ENCODE measurements at places on chromosomes 5 and 9.

- DNase-seq, result no peak
Measured at GRCh38 chr5:175098301-175098700, 345.7 kb downstream of the DRD1 start.

GRCh38 chr5:14436801-14437542 lies 144.6 kb upstream of the OTULINL start:
- no peak for DNase-seq

DNA sequence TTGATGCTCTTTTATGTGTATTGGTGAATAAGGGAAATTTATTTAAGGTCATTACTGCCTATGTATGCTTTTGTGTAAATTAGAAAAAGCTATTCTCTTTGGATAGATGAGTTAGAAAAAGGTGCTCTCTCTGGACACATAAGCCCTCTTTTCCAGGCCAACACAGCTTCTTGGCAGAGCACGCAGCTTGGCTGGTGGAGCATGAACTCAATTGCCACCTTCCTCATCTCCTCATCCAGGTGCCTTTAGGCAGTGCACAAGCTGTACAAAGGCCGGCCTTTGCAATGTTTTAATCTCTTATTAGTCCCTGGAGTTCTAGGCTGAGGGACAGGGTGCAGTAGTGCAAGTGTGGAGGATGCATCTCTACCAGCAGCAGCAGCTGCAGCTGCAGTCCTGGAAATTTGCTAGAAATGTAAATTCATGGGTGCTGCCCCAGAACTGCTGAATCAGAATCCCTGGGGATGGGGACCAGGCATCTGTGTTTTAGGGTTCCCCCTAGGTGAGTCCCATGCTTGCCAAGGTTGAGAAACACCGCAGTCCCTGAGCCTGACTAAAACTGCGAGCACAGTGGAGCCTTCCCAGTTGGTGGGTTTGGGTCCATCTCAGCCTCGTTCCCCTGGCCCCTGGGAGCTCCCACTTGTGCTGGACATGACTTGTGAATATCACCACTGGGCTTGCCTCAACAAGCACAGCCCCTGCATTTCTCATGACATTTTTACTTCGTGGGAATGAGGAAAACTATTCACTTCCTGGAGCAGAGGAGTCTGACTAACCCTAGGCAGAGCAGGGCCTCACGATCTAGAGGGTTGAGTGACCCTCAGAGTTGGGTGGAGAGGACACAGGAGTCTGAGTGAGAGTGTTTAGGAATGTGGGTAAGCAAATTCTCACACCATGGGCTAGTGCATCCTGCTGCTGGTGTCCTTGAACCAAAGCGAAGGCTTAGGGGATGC lies 272.3 kb downstream of the ZSWIM6 start:
- DNase-seq, result no peak

GRCh38 chr5:12269164-12269563 lies 364.9 kb upstream of the CTNND2 start:
- no peak for DNase-seq

GRCh38 chr9:133539991-133540697 lies 5.6 kb downstream of the ADAMTSL2 start:
- DNase-seq, result no peak

- no peak for DNase-seq
Measured at GRCh38 chr9:4987961-4988421, 2.9 kb downstream of the JAK2 start.

DNA sequence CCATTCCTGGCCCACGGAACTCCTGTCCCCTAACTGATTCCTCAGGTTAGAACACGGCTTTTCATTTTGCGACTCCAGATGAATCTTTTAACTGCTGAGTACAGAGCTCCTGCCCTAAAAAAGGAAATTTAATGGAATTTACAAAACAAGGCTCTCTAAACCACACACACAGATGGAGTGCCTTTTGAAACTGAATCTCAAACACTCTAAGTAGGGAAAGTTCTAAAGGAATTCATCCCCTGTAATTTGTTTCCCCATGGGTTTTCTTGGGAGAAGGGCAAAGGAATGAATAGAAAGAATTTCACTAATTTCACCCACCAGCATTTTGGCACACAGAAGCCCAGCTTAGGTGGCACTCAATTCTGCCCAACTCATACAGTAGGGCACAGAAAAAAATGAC lies 106.5 kb downstream of the THBS4 start:
- no peak for DNase-seq

- no peak for DNase-seq
Measured at GRCh38 chr9:88233091-88233490, 94.8 kb upstream of the SPATA31C2 start.

GRCh38 chr5:156421798-156422197 lies 94.8 kb downstream of the SGCD start:
- DNase-seq, result no peak

GRCh38 chr5:65970481-65971367 lies 44.3 kb downstream of the ERBIN start:
- no peak for DNase-seq

DNA sequence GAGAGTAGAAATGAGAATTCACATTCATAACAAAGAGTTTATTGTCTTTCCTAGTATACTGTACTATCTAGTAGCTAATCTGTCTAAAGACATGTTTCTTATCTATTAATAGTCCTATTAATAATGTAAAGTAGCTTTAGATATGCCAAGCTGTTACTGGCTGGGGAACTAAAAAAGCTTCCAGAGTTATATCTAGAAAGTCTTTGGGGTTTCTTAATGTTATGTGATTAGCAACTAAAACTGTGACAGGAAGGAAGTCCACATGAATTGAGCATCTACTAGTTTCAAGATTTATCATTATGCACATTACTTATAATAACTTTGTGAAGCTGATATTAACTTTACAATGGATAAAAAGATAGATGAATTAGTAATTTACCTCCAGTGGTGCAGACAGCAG lies 122.7 kb upstream of the CDKN2B start:
- DNase-seq, result no peak

- no peak for DNase-seq
Measured at GRCh38 chr5:137300411-137301240, 198.5 kb downstream of the SPOCK1 start.

GRCh38 chr5:60482301-60482700 lies 217.7 kb downstream of the DEPDC1B start:
- DNase-seq, result no peak

GRCh38 chr9:108636013-108636412 lies 219.8 kb downstream of the ACTL7B start:
- DNase-seq, result no peak

- no peak for DNase-seq
Measured at GRCh38 chr9:15374825-15375224, 47.9 kb upstream of the SNAPC3 start.

DNA sequence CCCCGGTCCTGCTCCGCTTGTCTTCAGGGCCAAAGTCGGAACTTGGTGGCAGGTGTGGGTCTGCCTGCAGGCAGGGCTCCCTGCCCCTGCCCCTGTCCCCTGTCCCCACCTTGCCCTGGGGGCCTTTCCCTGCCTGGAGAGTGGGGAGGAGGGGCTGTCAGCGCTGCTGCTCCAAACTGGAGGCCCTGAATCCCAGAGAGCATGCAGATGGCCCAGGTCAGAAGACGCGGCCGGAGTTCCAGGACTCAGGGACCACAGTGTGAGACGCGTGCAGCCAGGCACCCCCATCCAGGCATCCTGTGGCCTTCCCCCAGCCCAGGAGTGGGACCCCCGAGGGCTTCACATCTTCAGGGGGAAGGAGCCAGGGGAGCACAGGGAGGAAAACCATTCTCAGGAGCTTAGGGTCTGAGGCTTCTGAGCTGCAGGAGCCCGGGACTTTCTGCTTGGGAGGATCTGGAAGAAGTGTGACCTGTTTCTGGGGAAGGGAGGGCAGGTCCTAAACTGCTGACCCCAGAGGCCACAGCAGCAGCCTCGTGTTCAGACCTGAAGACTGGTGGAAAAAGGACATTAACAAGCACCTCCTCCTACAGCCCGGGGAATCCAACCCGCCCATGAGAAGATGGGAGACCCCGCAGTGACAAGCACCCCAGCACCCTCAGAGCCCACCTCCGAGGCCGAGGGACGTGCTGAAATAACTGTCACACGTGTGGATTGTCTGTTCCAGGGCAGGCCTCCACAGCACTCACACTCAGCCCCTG lies 38.0 kb downstream of the RASGEF1C start:
- no peak for DNase-seq

DNA sequence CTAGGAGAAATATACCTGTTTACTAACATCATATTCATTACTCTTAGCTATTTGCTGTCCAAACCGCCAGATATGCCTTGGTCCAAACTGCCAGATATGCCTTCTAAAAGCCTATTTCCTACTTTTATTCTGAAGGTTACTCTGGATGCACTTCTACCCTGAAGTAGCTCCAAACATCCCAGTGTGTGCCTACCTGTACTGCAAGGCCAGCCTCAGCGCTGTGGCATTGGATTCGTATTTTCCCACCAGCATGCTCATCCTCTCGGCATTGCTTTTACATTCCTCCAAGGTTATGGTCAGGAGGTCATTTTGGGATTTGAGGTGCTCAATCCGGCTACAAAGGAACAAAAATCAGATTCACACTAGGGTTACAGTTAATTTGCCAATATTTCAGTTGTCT lies 94.3 kb downstream of the DCP2 start:
- DNase-seq, result no peak

GRCh38 chr5:99320436-99320835 lies 391.6 kb upstream of the CHD1 start:
- no peak for DNase-seq

- DNase-seq, result no peak
Measured at GRCh38 chr9:126486276-126486675, 127.5 kb upstream of the LMX1B start.

DNA sequence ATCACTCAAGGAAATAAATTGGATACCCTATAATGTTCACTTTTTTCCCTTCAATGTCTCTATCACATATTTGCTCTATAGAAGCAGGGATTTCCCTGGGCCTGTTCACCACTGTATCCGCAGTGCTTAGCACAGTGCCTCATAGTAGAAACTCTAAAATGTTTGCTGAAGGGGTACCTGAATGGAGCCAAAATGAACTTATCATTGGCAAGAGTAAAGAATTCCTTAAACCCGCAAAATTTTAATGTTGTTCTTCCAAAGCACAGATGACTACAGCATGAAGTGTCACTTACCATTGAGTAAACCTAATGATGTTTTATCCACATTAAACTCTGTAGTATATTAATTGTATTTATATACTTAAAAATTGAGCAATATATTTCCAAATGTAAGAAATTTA lies 96.1 kb downstream of the JAKMIP2 start:
- no peak for DNase-seq

- DNase-seq, result no peak
Measured at GRCh38 chr5:32961059-32961415, 249.9 kb downstream of the NPR3 start.

DNA sequence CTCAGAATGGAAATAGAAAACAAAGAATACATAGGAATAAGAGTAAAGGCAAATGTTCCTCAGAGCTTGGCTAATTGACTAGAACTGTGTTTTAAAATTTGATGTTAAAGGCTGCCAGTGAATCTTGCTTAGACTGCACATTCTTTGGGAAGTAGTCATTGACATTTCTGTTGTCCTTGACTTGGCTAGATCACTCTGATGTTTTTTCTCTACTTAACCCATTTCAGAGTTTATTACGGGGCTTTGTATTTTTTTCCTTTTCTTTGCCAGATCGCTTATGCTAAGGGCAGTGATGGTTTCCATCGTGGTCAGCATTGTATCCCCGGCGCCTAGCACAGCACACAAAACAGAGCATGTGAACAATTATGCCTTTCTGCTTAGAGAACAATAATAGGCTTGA lies 1126.7 kb upstream of the CDH9 start:
- no peak for DNase-seq

DNA sequence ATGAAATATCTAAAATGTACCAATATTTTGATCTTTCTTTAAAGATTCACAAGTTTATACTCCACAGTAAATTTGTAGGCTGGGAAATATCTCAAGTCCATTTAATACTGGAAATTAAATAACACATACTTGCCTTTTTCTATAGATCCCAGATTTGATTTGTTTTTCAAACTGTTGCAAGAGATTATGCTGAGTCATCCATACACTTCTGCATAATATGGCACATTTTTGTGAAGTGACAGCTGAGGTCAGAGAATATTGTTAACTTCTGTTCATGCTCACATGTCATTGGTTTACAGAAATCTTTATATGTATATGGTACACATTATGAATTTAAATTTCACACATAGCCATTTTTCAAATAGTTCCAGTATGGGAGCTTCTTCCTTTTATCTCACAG lies 1066.3 kb upstream of the NUDT12 start:
- no peak for DNase-seq

- no peak for DNase-seq
Measured at GRCh38 chr5:111892949-111893348, 136.0 kb upstream of the NREP start.

- no peak for DNase-seq
Measured at GRCh38 chr5:118604106-118604505, 384.2 kb downstream of the DTWD2 start.

DNA sequence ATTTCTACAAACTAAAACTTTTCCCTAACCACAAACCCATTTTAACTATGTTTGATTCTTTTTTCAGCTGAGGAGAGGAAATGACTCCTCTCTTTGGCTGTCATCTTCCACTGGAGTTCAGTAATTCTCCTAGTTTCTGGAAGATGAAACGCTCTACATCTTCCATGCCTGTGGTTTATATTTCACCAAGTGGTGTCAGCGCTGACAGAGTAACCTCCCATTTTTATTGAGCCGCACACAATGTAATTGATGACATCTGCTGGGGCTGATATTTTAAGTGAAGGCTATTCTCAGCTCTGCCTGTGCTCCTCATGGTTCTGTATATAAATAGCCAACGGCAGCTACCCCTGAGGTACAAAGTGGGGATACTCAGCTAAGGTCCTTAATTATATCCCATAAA lies 234.6 kb downstream of the SPOCK1 start:
- no peak for DNase-seq

GRCh38 chr5:132770476-132771159 lies 6.4 kb downstream of the SEPTIN8 start:
- DNase-seq, result no peak

DNA sequence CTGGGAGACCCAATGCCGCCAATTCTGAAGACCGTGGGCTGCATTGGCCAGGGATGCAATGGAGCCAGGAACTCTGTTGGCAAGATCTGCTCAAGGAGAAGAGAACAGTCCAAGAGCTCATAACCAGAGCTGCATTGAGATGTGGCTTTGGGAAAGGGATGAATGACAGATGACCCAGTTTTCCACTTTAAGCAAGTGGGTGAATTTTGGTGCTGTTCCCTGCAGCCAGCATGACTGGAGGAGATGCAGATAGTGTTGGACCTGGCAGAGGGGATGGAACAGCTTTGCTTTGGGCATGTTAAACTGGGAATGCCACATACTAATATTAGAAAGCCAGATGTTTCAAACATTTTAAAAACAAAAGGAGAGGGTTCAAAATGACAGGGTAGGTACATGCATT lies 143.1 kb downstream of the FSTL4 start:
- no peak for DNase-seq

DNA sequence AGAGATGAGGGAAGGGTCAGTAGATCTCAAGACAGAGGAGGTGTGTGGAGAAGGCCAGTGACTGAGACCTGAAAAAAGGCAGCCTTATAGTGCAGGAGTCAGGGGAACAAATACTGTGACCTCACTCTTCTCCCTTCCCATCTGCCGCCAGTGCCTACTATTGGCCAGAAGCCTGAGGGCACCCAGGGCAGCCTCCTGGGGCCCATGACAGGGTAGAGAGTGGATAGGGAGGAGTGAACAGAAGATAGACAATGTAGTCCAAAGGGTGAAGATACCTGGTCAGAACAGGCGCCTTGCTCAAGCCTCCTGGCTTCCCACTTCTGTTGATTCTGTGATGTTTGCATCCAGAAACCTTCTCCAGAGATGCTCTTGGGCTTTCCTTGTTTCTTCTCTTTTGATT lies 196.7 kb downstream of the PBX3 start:
- DNase-seq, result no peak
